Stimulated activated CD4-positive, alpha-beta T cell treated with anti-CD3 and anti-CD28 coated beads, Interleukin-4, amount 100 ng/mL, for 4 hours (primary cell): ENCODE measurements at places on chromosomes 6 and 20.

- DNase-seq = peak; percentile 80
Measured at GRCh38 chr6:33621711-33622388, 728 bp downstream of the ITPR3 start.

- DNase-seq = no peak
Measured at GRCh38 chr6:151998784-151999183, 191.3 kb downstream of the ESR1 start.

DNA sequence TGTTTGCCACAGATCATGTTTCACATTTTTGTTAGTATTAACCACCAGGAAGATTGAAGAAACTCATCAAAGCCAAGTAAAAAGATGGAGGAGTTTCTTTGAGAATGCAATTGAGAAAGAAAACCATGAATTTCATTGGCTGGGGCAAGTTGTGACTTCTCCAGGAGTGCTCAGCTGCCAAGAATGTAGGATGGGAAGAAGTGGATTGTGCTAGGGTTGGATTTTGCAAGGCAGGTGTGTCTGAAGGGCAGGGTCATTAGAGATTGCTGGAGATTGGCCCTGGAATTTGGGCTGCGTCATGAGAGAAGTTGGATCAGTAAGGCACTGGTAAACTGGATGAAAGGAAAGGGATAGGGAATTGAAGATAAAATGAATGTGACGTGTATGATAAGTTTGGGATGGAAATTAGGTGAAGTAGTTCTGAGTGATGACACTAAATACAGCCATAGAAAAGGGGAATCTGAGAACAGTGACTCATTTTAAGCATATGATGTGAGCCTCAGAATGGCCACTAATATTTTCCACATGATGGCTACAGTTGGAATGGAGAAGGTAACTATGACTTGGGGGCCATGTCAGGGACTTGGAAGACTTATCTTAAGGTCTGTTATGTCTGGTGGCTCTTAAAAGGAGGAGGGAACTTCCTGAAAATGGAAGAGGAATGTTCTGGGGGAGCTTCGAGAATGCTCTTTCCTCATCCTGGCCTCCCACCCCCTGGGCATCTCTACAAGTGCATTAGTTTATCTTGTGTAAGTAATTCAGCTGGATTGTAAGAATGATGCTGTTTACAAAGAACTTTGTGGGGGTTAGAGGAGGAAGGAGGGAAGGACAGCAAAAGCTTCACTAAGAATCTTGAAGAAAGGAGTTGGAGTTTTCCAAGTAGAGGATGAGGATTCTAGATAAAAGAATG is 27.8 kb upstream of the ERVFRD-1 start:
- no peak for DNase-seq

DNA sequence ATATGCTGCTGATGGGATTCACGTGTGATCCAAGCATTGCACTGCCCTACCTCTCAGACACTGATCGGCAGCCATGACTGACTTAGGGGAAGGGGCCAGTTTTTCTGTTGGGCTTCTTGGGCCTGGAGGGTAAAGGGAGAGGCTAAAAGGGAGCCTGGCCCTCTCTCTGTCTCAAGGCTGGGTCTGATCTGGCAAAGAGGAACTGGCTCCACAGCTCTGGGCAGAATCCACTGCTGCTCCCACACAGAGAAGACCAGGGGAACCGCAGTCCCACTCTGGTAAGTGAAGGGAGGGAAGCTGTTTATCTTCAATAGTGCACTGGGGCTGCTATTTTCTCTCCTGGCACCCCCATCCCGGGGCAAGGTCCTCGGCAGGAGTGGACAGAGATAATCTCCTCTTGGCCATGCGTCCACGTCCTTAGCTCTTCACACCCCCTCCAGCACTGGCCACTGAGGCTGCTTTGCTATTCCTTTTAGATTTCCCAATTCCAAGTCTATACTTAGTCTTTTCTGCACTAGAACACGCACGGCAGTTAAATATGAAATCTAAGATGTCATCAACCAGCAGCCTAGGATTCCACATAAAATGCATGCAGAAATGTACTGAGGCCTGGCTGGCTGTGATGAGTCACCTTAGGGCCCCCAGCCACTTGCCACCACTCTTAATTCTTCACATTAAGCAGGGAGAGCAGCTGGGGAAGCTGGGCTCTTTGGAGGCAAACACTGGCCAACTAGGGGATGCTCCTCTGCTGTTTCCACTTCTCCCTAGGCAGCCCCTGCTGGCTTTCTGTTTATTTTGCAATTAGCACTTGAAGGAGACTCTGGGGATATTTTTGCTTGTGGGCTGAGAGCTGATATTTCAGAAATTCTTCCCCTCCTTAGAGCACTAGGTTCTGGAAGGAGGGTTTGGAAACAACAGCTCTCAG is 87.8 kb upstream of the ARMC2 start:
- no peak for DNase-seq

GRCh38 chr20:41135187-41135887 is 2.0 kb upstream of the PLCG1 start:
- peak; percentile 62 for DNase-seq

GRCh38 chr6:404685-405423 is 13.3 kb downstream of the IRF4 start:
- no peak for DNase-seq

DNA sequence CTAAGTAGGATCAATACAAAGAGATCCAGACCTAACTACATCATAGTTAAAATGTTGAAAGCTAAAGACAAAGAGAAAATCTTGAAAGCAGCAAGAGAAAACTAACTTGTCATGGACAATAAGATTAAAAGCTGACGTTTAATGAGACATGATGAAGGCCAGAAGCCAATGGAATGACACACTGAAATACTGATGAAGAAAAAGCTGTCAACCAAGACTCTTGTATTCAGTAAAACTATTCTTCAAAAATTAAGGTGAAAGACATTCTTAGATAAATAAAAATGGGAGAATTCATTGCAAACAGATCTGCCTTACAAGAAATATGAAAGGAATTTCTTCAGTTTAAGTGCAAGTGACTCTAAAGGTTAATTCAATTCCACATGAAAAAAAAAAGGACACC is 145.9 kb upstream of the KCNK16 start:
- DNase-seq = no peak

DNA sequence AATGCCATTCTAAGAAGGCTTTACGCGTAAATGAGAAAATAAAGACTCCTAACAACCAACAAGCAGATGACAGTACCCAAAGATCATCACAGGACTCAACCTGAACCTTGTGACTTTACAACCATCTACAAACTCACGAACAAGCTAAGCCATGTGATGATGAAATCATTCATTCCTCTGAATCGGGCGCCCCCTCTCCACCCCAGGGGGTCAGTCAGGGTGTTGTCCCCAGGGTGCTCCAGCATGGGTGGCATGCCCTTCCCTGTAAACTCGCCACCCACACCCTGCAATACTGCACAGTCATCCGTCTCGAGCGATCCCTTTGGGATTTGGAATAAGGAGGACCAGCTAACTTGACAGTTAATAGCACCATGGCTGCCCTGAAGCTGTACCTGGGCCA is 12.6 kb downstream of the SERPINB6 start:
- no peak for DNase-seq

DNA sequence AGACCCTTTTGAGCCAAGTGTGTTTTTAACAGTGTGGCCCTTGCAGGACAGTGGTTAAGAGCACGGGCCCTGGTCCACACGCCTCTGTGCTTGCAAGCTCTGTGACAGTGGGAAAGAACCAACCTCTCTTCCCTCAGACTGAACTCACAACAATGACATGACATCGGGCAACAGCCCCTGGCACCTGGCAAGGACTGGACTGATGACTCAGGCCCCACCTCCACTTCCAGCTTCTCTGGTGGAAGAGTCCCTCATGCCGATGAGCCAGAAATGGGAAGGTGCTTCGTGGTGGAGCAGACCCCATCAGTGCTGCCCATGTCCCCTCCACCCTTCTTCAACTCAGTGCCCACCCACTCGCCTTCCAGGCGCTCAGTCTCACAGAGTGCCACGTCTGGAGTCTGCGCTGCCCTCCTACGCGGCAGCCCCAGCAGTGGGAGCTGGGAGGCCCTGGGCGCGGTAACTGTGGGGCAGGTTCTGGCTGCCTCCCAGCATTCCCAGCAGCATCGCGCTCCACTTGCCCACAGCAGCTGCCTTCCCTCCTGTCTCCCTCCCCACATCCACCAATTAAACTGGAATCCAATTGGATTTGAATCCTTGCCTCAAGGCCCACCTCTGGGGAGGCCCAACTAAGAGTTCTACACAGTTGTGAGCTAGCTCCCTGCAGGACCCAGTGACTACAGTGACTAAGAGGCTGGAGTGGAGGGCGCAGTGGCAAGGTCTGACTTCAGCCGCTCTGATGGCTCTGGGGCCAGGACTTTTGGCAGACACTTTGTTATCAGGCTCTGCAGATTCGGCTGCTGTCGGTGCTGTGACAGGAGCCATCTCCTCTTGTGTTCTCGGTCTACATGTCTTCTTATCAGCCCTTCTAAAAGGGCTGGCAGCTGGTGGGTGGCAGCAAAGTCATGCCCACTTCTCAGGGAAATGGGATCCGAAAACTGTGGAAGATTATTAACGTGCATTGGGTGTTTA is 156.8 kb upstream of the MLN start:
- no peak for DNase-seq

DNA sequence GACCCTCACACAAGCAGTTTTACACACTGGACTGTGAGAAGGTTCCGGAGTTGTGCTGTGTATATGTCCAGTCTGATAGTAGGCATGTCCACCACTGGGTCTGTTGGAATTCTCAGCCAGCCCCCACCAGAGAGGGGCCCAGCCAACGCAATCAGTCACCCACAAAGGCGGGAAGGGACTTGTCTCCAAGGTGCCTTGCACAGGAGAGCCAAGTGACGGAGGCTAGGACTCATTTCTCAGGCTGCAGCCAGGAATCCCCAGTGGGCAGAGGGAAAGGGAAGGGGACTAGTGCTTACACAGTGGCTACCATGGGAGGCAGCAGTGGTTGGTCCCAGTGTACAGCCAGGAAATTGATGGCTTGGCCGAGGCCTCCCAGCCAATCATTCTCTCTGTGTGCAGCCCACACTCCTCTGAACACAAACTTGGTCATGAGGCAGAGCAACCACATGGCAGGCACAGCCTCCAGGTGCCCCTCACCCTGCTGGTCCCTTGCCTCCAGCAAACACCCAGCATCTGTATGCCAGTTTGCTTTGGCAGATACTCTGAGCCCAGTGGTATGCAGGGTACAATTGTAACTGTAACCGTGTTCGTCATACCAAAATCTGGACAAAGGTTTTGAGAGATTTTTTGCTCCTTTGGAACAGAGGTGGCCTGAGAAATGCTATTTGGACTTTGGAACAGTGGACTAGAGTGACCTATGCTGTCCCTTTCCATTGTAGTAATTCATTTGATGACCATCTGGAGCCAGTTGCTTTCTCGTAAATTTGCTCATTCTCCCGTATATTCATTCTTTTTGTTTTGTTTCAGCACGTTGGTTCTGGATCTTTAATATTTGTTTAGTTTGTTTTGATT is 72.9 kb upstream of the MYL9 start:
- no peak for DNase-seq

GRCh38 chr6:90048206-90048967 is 154.1 kb downstream of the GJA10 start:
- DNase-seq = no peak

DNA sequence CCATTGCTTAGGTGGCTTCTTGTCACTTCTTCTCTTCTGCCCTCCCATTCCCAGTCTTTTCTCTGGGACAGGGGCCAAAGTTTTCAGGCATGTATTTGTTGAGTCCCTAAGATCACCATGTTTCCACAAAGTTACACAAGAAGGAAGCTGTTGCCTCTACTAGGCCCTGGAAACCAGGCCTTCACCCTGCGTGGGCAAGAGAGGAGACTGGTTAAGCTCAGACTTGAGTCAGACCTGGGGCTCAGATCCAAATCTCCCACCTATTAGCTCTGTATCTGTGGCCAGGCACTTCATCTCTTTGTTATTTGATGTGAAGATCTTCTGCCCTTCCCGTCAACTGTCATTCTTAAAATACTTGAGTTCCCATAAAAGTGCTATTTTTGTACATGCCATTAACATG is 154.6 kb downstream of the SASH1 start:
- no peak for DNase-seq

DNA sequence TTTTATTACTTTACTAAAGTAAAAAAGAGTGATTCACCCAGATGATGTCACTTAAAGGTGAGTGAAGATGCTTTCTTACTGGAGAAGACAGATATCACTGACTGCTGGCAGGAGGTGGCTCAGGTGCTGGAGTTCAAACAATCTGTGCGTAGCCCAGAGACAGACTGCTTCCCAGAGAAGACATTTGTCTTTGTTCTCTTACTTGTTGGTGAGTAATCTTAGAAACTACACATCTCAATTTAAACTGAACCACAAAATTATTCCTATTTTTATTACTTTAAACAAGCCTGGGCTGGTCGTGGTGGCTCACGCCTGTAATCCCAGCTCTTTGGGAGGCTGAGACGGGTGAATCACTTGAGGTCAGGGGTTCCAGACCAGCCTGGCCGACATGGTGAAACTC is 92.2 kb downstream of the CEP162 start:
- DNase-seq = no peak

DNA sequence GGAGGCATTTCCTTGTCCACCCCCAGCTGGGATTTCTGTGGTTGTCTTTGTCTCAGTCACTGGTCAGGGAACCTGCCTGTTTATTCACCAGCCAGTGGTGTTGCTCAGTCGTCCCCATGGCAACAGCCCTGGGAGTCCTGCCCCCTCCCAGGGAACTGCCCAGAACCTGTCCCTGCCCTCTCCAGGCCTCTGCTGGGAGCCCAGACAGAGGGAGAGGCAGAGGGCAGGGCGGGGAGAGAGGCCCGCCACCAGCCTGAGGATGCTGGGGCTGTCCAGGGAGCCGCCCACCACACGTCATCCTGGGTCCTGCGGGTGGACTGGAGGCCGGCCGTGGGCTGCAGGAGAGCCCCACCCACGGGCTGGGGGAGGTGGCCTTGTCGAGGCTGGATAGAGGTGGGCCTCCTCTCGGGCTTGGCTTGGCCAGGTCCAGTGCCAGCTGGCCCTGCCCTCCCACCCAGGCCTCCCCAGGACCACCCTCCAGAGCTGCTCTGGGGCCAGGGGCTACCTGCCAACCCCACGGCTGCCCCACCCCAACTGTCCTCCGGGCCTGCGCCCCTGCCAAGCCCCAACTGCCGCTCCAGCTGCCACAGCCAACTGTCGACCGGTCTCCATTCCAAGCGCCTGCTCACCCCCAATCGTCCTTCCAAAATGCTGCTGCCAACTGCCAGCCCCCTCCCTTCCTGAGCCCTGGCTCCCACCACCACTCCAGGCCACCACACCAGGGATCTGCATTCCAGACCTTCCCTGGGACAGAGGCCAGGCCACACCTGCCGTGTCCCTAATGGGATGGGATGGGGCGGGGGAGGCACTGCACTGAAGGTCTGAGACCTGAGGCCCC is 4.2 kb upstream of the ZBTB46 start:
- DNase-seq = no peak

DNA sequence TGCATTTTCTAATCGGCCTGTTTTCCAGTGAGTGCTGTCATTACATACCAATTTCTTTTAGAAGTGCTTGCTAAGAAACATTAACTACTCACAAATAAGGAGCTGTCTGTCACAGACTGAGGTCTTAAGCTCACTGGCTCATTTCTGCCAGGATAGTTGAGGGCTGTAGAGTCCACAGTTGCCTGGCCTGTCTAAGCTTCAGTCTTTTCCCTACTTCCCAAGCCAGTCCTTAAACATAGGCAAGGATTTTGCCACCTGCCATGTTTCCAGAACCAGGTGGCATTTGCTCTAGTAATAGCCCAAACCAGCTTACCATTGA is 84.7 kb downstream of the LINC00237 start:
- DNase-seq = no peak
